Activated CD8-positive, alpha-beta T cell treated with anti-CD3 and anti-CD28 coated beads, Interleukin-2, amount 10 ng/mL, durations not matched to agents 7 days and 5 days (primary cell): ENCODE measurements at places on chromosomes 5 and 9. TPM values are rescaled to one million over a fixed set of nuclear protein-coding genes. Genes with fewer than 3 reads are reported as not detected.

Gene RACK1
- total RNA-seq = 1,796 TPM

Gene IL4
- not detected for total RNA-seq

Gene LTC4S
- total RNA-seq = 3.7 TPM

Gene CARTPT
- total RNA-seq = not detected

Gene ABCA2
- 61.5 TPM for total RNA-seq
